ENCODE measurements at places on chromosomes 13 and 19.

DNA sequence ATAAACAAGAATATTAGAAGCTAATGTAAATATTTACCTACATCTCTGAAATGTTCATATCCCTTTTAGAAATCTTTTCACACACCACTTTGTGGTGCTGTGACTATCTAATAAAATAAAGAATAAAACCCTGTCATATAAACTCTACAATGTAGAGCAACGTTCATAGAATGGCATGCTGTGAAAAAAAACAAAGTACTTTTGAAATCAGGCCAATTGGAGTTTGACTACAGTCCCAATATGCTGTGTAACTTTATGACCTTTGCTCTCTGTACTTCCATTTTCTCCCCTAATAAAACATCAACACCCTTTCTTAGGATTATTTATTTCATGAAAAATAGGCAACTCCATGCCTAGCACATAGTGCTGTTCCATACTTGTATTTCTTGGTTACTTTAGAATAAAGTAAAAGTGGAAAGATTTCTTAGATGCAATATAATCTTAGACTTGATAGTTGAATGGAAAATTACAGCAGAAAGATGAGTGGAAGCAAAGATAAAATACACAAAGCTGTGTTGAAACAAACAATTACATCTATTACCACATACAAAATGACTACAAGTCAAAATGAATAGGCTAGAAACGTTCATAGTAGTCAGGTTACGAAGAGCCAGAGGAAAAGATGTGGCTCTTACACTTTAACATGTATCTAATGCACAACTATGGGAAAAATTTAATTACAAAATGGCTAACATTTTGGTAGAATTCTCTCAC, 613.2 kb upstream of the SLITRK5 start:
- DNase-seq = no peak

GRCh38 chr19:5718037-5718578, 1.8 kb downstream of the LONP1 start:
- DNase-seq = no peak

DNA sequence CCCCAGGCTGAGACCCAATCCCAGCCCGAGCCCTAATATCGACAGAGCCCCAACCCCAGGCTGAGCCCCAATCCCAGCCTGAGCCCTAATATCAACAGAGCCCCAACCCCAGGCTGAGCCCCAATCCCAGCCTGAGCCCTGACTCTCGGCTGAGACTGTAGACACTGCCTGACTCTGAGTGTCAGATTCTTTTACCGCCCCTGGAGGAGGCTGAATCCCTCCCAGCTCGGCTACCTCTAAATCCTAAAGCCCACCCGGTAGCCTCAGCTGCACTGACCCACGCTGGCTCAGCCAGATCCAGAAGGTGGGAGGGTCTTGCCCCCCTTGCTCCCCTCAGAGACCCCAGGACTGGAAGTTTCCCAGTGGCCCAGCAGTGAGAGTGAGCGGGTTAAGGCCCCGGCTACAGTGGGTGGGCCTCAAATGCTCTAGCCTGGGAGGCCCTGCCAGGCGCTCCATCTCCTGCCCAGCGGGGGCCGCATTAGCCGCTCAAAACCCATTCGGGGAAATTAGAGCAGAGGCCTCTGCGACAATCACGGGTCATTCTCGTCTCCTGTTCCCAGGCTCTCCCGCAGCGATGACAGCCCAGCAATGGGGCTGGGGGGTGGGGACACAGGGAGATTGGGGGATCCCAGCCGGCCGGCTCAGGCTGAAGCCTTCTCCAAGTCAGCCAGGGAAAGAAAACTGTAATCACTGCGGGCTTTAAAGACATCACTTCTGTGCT, 43.8 kb downstream of the ZNRF4 start:
- DNase-seq = no peak

GRCh38 chr13:39784347-39784746, 128.9 kb downstream of the COG6 start:
- DNase-seq = no peak

GRCh38 chr13:55990631-55991030, 1150.1 kb upstream of the PRR20A start:
- DNase-seq = no peak

DNA sequence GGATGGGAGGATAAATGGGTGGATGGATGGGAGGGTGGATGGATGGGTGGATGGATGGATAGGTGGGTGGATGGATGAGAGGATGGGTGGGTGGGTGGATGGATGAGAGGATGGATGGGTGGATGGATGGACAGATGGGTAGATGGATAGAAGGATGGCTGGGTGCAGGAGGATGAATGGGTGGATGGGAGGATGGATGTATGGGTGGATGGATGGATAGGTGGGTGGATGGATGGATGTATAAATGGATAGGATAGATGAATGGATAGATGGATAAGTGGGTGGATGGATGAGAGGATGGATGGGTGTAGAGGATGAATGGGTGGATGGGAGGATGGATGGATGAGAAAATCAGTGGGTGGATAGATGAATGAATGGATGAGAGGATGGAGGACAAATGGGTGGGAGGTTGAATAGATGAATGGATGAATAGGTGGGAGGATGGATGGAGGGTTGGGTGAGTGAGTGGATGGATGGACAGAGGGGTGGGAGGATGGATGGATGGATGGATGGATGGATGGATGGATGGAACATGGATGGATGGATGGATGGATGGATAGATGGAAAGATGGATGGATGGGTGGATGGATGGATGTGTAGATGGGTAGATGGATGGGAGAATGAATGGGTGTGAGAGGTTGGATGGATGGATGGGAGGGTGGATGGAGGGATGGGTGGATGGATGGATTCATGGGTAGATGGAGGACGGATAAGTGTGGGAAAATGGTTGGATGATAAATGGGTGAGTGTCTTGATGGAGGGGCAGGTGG, 35.9 kb upstream of the ONECUT3 start:
- DNase-seq = no peak
